GM23338 (cell line): ENCODE measurements at places on chromosomes 7 and 10. TPM values are rescaled to one million over a fixed set of nuclear protein-coding genes. Genes with fewer than 3 reads are reported as not detected.

The BTBD16 gene
- not detected in 2 replicates for polyA plus RNA-seq

- H3K36me3 ChIP-seq = no peaks in the 10 kb centered on the region; the same call in 1 of the 2 replicates
- no peak for DNase-seq
These were observed 172.6 kb downstream of the TPST1 start for GRCh38 chr7:66377714-66378113.

The FAM25G gene
- polyA plus RNA-seq = not detected in 2 replicates

DNA sequence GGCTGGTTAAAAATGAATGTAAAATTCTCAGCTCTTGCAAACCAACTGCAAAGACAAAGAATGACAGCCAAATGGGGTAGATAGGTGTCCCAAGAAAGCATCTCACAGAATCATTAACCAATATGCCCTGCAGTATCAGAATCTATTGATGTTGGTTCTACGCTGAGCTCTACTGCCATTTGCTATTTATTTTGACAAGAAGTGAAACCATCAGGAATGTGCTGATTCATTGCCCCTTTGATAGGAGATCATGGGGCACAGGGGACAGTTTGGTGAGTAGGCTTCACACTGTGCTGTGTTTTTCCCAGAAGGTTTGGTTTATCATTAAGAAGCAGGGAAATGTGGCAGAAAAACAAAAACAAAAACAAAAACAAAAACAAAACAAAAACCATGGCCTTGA is 19.4 kb upstream of the CDC14C start:
- no peaks in the 10 kb centered on the region for H3K27me3 ChIP-seq
- no peak overlapping the region for H3K27ac ChIP-seq
- no peaks in the 10 kb centered on the region for H3K4me1 ChIP-seq
- H3K36me3 ChIP-seq = no peaks in the 10 kb centered on the region
- DNase-seq = peak; percentile 2
- H3K4me3 ChIP-seq = no peak overlapping the region

GRCh38 chr10:34547695-34548094 is 267.4 kb downstream of the PARD3 start:
- H3K4me1 ChIP-seq = peaks cover 27% of the 10 kb centered on the region
- no peaks in the 10 kb centered on the region for H3K27me3 ChIP-seq
- no peak overlapping the region for H3K27ac ChIP-seq
- no peak overlapping the region for H3K4me3 ChIP-seq
- H3K36me3 ChIP-seq = no peaks in the 10 kb centered on the region
- no peak for DNase-seq

- no peaks in the 10 kb centered on the region for H3K27me3 ChIP-seq
- H3K4me1 ChIP-seq = no peaks in the 10 kb centered on the region
- no peaks in the 10 kb centered on the region for H3K36me3 ChIP-seq
- H3K4me3 ChIP-seq = no peak overlapping the region
- no peak for DNase-seq
These were observed 7.6 kb downstream of the BPGM start for GRCh38 chr7:134654104-134654775.
